ENCODE measurements at places on chromosomes 5 and 9.

- no peak for DNase-seq
Measured at GRCh38 chr5:72363166-72363802, 43.1 kb downstream of the PTCD2 start.

DNA sequence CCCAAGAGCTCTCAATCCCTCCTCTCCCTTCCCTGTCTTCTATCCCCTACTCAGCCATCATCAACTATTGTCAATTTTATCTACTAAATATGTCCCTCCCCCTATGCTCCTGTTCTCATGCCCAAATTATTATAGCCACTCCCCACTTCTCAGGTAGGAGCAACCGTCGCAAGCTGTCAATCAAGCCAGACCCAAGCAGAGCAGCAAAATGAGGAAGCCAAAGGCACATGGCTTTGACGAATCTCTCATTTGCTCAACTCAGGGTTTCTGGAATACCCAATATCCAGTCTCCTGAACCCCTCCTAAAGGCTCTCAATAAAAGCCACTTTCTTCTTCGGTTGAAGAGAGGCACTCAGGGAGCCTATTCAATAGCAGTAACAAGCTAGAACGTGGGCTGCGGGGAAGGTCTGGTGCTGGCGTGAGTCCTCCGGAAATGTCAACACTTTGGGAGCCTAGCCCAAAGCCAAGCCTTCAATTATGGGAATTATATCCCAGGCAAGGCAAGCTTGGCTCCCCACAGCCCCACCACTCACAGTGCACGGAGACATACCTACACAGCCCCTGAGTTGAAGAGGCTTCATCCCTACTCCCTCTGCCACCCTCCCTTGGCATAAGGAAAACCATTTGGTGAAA lies 47.7 kb downstream of the SIL1 start:
- no peak for DNase-seq

DNA sequence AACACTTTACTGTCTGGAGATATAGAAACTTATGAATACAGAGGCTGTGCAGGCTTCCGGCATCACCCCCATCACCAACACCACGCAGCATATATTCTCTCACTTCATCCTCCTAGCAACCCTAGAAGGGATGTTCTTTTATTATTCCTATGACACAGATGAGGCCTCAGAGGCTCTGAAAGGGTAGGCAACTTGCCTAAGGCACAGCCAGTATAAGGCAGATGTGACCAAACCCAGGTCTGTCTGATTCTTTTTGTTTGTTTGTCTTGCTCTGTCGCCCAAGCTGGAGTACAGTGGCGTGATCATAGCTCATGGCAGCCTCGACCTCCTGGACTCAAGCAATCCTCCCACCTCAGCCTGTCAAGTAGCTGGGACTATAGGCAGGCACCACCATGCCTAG lies 22.8 kb upstream of the CORO2A start:
- DNase-seq: no peak

DNA sequence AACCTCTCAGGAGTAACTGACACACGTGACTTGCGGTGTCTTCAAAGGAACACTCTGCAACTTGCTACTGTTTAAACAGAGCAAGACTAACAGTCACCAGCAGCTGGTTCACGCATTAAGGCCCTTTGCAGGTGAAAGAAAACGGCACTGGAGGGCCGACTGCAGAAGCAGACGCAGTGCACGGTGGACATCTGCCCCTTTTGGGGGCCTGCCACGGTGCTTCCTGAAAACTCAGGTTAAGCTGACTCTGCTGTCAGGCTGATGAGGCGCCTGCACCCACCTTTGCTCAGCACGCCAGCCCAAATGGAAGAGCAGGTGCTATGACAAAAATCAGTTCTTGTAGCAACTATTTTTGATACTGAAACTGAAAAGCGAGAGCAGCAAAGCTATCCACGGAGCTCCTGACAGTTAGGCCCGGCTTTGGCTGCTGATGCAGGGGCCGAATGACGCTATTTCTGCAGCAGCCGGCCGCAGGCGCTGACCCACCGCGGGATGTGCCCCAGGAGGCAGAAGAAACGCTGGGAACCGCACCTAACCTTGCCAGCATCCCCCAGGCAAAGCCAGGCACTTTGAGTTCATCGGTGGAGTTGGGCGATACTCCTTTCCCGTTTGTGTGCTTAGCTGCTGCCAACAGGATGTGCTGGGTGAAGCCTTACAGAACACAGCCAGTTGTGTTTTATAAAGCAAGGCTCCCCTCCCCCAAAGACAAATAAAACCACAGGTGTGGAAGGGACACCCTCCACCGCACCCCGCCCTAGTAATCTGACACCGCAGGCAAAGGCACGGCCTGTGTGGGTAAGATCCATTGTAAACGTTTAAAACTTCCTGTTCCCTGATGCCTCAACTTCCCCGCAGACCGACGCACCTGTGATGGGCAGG lies 21.1 kb upstream of the TERT start:
- DNase-seq: peak; percentile 24

DNA sequence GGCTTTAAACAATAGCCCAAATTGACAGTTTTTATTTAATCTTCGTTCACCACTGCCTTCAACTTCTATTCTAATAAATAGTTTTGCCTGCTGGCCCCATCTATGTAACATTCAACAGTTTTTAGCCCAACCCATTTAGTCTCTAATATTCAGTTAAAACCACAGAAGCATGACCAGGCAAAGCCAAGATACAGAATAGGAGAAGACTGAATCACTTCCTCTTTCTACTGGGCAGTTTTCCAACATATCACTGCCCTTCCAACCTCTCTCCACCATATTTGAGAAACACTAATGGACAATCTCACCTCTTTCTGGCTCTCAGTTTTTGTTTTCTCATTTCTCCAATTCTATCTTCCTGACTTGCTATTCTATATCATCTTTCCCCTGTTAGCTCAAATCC lies 352.9 kb downstream of the DNAH5 start:
- DNase-seq: no peak

GRCh38 chr5:172064766-172065165 lies 58.3 kb upstream of the FBXW11 start:
- no peak for DNase-seq

DNA sequence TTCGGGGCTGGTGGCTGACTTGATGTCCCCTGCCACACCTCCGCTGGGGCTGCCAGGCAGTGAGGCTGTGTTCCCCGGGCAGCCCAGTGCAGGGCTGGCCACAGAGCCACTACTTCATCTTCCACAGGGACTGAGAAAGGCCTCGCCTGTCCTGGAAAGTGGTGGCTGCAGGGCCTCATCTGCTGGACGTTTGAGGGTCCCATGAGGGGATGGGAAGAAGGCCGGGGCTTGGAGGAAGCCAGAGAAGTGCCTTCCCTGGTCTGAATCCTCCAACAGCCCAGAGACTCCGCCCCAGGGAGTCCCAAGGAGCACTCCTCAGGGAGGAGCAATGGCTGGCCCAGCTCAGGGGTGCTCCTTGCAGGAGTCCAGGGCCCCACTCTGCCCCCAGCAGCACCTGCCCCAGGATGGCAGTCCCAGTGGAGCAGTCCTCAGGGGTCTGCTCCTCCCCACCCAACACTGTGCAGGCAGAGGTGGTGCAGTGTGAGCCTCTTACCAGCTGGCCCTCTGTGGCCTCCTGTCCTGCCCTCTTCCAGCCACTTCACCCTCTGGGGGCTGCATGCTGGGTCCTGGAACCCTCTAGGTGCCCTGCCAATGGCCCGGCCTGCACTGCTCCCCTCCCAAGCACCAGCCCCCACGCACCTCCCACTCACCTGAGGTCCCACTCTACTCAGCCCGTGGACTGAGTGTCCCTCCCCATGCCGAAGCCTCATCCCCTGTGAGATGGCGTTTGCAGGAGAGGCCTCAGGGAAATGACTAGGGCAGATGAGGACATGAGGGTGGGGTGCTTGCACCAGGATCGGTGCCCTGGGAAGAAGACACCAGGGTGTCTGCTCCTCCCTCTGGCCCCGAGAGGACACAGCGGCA lies 47.3 kb upstream of the COL5A1 start:
- no peak for DNase-seq

DNA sequence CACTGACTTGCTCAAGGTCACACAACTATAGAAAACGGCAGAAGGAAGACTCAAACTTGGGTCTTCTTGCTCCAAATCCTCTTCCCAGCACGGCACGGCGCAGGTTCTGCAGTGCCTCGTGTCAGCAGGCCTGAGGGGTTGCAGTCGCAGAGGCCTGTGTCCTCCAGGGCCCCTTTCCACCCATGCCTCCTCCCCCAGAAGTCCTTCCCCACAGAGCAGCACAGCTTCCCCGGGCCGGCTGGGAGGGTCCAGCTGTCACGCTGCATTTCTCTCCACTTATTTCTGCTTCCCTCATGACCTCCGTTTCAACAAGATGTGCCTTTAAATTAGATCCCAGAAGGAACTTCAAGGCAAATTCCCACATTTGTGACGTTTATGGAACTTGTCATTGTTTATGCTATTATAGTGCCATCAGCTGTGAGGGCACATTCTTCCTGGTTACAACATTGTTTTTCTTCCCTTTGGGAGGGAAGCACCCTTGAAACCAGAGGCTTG lies 148.4 kb downstream of the C5orf15 start:
- no peak for DNase-seq

DNA sequence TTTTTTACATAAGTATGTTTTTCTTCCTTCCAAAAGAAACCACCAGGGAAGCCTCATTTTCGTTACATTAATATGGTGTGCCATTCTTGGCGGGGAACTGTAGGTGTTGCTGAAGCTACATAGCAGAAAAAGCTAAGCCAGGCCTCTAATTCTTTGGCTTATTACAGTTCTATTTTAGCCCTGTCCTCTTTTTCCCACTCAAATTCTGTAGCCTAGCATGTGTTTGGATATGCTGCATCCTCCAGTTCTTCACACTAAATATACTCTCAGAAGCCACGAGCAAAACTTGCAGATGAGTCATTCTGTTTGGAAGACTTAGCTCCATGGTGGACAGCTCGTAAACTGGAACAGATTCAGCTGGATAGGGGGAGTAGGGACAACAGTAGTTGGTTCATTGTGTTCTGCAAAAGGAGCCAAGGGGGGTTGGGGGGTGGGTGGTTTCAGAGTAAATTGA lies 369.4 kb downstream of the TMEM161B start:
- DNase-seq: no peak

Measured in stimulated activated CD4-positive, alpha-beta T cell treated with anti-CD3 and anti-CD28 coated beads, Interleukin-12 subunit alpha, Interleukin-12 subunit beta, amount 100 ng/mL, for 4 hours (primary cell).